ENCODE measurements at places on chromosomes 16 and 17. TPM values are rescaled to one million over a fixed set of nuclear protein-coding genes. Genes with fewer than 3 reads are reported as not detected.

KCNH6 gene
- not detected for total RNA-seq

DNA sequence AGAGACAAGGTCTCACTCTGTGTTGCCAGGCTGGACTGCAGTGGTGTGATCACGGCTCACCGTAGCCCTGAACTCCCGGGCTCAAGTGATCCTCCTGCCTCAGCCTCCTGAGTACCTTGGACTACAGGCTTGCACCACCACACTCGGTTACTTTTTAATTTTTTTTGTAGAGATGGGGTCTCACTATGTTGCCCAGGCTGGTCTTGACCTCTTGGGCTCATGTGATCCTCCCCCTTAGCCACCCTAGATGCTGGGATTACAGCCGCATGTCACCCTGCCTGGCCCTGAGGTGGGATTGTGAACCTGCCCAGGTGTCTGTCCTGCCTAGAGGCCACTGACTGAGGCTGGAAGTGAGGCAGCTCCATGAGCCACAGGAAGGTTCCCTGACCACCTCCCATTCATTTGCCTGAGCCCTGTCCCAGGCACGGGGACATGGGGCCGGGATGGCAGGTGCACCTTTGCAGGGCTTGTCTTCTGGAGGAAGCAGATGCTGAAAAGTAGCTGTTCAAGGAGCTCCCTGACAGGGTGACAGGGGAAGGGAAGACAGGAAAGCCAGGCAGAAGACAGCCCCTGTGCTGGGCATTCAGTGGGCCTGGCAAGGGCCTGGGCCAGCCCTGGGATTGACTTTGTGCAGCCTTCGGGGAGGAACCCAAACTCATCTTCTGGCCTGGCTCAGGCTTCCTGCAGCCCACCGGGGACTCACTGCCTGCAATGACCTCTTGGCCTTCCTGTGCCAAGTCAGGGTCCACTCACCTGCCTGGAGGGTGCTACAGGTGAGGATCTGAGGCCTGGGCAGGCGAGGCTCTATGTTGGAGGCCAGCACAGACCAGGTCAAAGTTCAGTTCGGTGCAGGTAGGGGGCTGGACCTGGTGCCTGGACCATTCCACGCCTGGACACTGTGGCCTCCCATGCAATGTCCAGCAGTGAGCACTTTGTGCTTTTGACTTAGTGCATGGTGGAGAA is 8.1 kb upstream of the NOTUM start:
- no peak for DNase-seq

IRF8 gene
- 2.7 TPM for total RNA-seq

GRCh38 chr17:57945996-57946797 is 9.0 kb downstream of the CUEDC1 start:
- no peak for DNase-seq

GRCh38 chr16:66524601-66525164 is 25.2 kb downstream of the TK2 start:
- DNase-seq: peak; percentile 31

GRCh38 chr16:14389359-14389758 is 240.7 kb downstream of the PARN start:
- DNase-seq: no peak

SECTM1 gene
- total RNA-seq: 3.9 TPM

DNA sequence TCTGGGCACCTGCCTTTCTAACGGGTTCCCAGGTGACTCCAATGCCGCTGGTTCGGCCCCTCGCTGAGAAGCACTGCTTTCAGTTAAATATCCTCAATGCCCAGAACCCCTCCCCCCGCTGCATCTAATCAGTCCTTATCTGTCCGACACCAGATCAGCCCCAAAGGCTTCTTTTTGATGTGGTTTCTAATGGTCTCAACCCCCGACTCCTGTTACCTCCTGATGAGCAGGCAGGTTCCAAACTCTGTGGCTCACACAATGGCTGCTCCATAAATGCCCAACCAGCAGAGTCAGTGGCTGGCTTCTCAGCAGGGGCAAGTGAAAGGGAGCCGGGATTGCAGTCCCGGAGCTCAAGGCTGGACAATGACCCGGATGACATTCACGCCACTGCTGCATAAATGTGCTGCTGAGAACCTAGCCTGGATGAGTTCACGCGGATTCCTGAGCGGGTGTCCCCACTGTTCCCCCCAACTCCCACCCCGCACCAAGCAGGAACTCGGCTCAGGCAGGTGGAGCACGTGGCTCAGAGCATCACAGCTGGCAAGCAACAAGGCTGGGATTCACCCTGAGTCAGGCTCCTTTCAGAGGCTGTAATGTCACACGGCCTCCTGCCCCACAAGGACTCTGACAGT is 1.0 kb upstream of the SLC38A8 start:
- no peak for DNase-seq

- DNase-seq: no peak
Measured at GRCh38 chr16:29761882-29762281, 16.1 kb upstream of the C16orf54 start.

Data from left ventricle myocardium inferior (tissue), 1 donor.